ENCODE measurements at places on chromosomes 1 and 21.

GRCh38 chr1:66532798-66533783, 862 bp upstream of the SGIP1 start:
- peak; percentile 81 for DNase-seq

DNA sequence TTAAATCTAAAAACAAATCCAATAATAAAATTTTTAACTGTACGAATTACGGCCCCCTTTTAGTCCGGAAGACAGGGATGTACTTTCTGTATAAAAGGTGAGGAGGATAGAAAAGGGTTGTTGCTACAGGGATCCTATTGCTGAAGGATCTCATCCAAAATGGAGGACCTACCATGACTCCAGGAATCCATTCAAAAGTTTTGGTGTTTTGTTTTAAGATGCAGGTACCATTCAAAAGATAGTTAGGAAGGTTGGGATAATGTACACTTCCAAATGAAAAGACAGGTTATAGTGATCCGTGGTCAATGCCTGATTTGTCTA, 1.3 kb upstream of the ENAH start:
- DNase-seq: no peak

GRCh38 chr1:14135070-14135469, 435.1 kb downstream of the PRDM2 start:
- no peak for DNase-seq

DNA sequence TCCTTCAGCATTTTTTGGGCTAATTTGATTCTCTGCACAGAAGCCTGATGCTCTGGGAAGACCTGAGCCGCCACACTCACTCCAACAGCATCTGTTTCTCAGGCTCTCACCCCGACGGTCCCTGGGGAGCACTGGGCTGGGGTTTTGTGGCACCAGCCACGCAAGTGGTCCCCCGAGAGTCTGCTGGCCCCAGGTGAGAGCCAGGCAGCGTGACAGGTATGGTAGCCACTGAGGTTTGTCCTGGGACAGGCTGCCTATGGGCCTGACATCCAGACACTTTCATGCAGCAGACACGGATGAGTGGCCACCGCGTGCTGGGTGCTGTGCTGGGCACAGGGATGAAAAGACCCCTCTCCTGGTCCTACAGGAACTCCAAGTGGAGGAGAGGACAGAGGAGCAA, 11.0 kb downstream of the AJAP1 start:
- no peak for DNase-seq

GRCh38 chr1:24284156-24284471, 35.0 kb upstream of the GRHL3 start:
- DNase-seq: no peak

DNA sequence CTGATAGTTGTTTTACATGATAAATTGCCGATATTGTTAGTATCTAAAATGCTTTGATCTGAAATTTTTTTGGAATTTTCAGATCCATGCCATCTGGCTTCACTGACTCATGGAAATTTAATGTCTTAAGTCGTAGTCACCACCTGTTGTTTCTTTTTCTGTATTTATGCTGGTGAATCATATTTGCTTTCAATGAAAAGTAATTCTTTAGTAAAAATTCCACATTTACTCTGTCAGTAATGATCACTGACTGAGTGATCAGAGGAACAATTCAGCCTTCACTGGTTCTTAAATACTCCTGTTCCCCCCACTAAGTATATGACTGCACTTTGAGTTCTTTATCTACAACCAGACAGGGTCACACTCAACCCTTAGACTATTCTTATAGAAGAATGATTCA, 185.6 kb upstream of the NRIP1 start:
- peak; percentile 47 for DNase-seq

DNA sequence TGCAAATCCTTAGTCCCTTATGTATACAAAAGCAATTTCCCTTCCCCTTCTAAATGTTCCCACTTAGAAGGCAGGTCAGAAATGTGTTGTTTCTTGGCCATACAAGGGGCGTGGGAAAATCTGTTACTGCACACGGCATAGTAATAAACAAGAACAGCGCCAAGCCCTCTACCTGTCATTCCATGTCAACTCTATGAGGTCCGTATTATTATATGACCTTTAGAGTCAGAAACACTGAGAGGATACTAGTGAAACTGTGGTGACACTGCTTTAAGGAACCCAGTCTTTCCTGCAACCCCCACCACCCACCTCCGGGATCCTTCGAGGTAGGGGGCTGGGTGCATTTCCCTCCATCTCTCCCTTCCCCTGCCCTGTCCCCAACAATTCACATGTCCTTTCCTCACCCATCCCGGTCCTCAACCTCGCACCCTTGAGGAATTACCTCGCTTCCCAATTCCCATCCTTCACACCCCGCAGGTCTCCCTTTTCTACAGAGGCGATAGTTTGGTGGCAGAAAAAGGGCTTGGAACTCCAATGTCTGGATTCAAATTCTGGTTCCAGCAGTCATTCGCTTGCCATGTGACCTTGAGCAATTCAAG, 647 bp downstream of the SDHB start:
- no peak for DNase-seq

DNA sequence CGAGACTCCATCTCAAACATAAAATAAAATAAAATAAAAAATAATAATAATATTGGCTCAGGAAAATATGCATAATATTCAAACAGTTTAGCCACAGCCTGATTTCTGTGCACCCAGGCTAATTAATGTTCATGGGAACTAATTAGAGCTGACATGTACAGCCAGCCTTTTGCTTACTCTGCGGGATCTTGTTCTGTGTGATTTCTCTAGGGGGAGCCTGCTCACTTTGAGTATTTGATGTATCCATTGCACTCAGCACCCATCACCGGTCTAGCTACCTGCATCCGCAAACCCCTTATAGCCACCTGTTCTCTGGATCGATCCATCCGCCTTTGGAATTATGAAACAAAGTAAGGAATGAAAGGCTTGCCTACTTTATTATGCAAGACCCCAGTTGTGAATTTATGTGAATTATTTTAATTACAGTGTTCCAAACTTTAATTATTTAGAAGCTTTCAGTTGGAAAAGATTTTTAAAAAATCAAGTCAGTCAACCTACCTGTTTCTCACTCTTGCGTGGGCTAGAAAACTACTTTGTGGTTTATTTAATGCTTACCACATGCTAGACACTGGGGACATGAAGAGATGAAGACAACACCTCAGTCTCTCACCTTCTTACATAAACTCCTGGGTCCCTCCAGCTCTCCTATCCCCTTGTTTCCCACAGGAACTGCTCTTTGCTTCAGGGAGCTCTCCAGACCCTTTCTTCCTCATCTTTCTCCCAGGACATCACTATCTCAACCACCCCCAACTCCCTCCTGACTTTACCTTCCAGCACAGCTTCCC, 25.4 kb downstream of the CFAP57 start:
- DNase-seq: no peak

- DNase-seq: no peak
These were observed 26.7 kb downstream of the RTCA start for GRCh38 chr1:100292711-100293110.

GRCh38 chr1:60857851-60858250, 224.5 kb upstream of the NFIA start:
- no peak for DNase-seq

DNA sequence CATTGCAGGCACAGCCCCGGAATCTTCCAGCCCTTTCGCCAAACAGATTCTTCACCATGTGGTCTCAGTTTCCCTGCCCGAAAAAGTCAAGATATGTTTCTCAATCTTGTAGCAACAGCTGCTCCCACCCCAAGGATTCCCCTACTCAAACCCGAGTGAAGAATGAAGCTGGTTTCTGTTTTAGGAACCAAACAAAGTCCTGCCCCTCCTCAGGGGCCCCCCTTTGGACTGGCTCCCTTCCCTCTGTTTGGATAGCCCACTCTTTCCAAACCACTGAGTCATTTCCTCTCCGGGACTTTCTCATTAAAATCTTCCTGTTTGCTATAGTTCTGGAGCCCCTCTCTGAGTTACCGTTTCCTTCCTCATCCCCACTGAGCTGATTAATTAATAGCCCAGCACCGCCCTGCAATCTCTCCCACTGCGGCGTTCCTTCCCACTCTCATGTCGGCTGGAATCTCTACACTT, 100.9 kb downstream of the TSEN15 start:
- DNase-seq: peak; percentile 18

- no peak for DNase-seq
These were observed 182.7 kb downstream of the AJAP1 start for GRCh38 chr1:4837031-4837600.

DNA sequence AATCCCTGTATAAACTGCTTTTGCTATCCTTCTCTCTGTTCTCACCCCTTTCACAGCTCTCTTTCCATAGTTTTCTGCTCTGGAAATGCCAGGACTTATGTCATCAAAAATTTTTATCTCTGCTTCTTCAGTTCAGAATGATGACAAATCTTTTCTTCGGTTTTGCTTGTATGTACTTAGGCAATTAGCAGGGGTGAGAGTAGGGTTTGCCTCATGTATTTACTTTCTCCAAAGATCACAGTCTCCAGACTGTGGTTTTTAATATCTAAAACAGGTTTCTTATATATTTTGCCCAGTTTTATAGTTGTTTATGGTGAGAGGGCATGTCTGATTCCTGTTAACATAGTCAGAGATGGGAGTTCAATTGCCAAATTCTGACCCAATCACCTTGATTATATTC, 235.4 kb upstream of the LYPLAL1 start:
- no peak for DNase-seq

DNA sequence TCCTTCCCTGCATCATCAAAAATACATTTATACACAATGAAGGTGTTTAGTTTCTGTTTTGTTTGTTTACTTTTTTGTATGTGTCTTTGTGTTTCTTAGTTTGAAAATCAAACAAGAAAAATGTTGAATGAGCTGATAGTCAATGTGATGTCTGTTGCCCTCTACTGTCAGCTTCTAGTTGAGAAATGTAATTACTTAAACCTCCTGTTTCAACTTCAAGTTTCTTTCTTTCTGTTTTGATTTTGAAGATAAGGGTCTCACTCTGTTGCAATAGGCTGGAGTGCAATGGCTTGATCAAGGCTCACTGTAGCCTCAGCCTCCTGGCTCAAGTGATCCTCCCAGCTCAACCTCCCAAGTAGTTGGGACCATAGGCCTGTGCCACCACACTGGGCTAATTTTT, 37.5 kb downstream of the SPTA1 start:
- no peak for DNase-seq

DNA sequence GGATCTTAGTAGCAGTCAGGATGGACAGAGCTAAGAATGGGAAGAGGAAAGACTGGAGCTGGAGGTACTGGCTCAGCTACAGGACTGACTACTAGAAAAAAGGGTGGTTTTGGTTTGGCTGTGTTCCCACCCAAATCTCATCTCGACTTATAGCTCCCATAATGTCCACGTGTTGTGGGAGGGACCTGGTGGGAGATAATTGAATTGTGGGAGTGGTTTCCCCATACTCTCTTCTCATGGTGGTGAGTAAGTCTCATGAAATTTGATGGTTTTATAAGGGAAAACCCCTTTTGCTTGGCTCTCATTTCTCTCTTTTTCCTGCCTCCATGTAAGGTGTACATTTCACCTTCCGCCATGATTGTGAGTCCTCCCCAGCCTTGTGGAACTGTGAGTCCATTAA, 466.5 kb upstream of the DEPDC1 start:
- DNase-seq: no peak

DNA sequence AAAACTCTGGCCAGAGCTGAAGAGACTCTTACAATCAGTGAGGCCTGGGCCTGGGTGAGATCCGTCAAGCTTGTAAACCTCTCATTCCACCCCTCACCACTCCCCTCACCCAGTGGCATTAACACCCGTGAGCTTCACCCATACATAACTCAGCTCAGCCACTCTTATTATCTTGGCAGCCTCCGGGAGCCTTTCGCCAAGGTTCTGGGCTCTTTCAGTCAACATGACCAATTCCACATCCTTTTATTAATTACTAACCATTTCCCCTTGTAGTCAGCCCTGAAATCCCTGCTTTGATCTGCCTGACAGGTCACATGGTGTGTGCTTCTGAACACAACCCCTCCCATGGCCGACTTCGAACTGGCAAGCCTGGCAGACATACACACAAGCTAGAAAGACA, 134.8 kb downstream of the SETD4 start:
- DNase-seq: peak; percentile 59

DNA sequence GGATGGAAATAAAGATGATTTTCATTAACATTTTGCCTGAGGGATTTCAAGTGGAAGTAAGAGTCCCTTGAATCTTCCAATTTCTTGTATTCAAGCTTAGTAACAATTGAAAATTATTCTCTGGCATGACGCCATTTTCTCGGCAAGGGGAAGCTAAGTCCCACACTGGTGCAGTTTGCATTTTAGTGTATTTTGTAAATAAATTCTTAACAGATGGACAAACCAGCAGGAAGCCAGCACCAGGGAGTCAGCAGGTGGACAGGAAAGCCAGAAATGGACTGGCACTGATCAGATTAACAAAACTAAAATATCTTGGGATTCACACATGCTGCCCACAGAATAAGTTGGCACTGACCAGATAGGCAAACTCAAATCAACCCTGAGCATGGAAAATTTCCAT, 311.3 kb downstream of the LRRIQ3 start:
- no peak for DNase-seq

- peak; percentile 31 for DNase-seq
These were observed 637 bp downstream of the LYPLA2 start for GRCh38 chr1:23791516-23792047.

GRCh38 chr1:96049759-96050409, 671.7 kb upstream of the PTBP2 start:
- no peak for DNase-seq

DNA sequence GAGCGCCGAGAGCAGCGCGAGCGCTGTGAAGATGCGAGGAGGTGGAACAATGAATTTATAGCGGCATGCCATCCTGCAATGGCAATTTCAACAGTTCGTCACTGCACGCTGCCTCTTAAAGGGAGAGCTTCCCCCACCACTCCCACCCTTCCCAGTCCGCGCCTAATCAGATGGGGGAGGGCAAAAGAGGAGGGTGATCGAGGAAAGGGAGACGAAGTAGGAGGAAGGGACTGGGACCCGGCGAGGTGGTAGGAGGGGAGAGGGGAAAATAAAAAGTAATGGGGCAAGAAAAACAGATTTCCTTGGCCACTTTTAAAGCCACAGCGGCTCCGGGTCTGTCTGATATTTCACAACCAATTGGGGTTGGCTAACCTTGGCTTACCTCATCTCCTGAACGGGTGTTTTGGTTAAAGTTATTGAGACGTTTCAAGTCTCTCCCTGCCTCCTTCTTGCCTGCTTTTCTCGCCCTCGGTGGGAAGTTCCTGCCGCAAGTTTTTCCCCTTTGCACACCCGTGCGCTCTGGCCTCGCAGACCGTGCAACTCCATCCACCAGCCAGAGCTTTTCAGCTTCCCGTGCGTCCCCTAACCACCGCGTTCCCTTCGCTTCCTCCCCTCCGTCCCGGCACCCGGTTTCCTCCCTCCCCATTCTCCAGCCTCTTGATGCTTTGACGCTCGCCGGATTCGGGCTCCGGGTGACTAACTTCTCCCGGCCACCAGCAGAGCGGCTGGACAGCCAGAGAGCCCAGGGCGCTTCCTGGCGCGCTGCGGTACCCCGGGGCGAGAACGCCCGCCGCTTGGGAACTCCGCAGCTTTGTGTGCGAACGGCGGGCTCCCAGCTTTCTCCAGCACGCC, at the start of gene ADAMTS5:
Gene ADAMTS5 (minus strand): TSS at position 27 of the 852 bp plus-strand sequence. CDS start 697 bp downstream, outside the sequence.
- DNase-seq: peak; percentile 74

- no peak for DNase-seq
These were observed 19.5 kb upstream of the CYP4X1 start for GRCh38 chr1:47003896-47004403.

GRCh38 chr1:202072211-202072765, 50.4 kb upstream of the GPR37L1 start:
- DNase-seq: no peak

GRCh38 chr1:247411621-247412327, 4.2 kb upstream of the NLRP3 start:
- DNase-seq: no peak
